Stimulated activated CD8-positive, alpha-beta memory T cell treated with anti-CD3 and anti-CD28 coated beads, Interleukin-4, amount 100 ng/mL, for 1 hour (primary cell): ENCODE measurements at places on chromosomes 1 and 21.

DNA sequence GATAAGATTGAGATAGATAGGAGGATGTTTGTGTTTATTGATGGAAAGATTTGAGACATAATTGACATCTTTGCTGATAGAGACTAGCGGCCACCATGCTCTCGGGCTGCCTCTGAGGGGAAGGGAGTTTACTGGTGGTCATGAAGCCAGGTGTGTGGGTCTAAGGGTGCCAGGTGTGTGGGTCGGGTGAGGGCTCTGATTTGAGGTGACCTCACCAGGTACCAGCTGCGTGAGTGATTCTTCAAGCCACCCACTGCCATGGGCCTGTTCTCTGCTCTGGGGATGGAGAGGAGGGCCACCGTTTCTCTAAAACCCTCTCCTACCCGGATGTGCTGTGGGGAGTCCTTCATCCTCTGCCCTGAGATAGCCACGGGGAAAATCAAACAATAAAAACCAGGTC is 3.2 kb downstream of the UBASH3A start:
- no peak for DNase-seq

- DNase-seq = no peak
Measured at GRCh38 chr1:93811326-93812065, 67.5 kb downstream of the DNTTIP2 start.

DNA sequence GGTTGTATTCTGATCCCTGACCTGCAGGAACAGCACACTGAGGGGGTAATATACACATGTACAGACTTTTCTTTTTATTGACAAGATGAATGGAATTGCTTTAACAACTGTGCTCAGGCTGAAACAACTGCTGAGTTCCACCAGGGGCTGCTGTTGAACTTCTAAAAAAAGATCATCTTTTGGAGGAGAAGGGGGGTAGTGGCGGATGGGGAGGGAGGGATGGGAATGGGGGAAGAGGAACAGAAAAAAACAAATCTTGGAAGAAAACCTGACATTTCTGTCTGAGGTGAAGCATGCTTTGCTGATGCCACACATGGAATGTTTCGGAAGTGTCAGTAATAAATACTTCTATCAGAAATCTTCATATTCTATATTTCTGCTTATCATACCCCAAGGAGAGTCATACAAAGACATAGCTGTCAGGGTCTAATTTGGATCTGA is 75.0 kb downstream of the RWDD3 start:
- no peak for DNase-seq

DNA sequence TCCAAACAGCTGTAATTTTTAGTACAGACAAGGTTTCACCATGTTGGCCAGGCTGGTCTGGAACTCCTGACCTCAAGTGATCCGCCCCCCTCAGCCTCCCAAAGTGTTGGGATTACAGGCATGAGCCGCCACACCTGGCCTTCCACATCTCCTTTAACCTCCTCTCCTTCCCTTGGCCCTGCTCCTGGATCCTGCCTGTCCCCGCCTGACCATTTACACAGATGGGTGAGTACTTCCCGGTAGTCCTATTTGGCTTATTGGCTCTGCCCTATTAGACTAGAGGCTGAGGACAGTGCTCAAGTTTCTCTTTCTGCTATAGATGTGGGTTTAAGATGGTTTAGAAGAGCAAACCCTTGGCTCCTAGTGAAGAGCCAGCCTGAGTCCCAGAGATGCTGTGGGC is 7.1 kb downstream of the PTPN7 start:
- no peak for DNase-seq

DNA sequence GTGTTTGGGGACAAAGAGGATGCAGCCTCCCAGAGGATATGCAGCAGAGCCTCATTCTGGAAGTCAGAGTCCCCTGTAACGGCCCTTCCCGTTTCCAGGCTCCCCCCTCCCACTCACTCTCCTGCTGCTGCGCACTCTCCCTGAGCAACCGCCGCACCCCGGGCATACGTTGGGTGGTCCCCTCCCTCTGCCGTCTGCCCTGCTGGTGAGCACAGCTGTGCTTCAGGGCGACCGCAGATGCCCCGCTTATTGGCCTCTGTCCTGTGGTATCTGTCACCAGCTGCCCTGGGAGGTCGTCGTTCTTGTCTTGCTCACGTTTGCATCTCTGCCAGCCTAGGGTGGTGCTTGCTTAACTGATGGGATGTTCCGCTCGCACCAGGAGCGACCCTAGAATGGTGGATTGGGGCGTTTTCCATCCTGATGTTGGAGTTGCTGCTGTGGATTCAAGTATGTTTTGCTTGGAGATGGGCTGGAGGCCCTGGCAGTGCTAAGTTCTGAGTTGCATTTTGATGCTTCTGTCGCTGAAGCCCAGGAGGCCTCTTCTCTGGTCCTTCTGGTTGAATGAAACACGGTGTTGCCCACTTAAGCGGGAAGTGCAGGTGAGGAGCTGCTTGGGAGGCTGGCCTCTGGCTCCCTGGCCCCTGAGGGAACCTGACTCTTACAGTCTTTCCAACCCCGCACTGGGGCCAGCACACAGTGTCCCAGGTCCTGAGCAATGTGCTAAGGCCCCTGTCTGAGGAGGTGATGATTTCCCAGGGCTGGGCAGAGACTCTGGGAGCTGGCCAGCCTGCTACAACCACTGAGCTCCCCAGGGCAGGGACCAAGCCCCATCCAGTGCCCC is 3.2 kb downstream of the TMEM201 start:
- DNase-seq = no peak

DNA sequence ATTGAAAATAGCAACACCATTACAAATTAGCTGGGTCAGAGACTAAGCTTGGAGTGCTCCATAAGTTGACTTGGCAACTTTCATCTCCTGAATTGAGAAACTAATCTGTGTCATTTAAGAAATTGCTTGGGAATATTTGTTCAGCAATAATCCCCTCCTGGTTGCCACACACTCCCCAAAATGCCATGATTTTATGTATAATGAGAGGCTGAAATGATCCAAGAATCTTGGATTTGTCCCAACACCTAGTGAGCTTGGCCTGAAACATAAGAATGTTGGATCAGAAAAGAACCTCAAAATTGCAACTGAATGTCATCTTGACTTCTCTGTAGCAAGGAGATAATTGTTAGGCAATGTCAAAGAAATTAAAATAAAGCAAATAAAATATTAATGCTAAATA is 805.9 kb upstream of the ADAMTS5 start:
- DNase-seq = no peak

DNA sequence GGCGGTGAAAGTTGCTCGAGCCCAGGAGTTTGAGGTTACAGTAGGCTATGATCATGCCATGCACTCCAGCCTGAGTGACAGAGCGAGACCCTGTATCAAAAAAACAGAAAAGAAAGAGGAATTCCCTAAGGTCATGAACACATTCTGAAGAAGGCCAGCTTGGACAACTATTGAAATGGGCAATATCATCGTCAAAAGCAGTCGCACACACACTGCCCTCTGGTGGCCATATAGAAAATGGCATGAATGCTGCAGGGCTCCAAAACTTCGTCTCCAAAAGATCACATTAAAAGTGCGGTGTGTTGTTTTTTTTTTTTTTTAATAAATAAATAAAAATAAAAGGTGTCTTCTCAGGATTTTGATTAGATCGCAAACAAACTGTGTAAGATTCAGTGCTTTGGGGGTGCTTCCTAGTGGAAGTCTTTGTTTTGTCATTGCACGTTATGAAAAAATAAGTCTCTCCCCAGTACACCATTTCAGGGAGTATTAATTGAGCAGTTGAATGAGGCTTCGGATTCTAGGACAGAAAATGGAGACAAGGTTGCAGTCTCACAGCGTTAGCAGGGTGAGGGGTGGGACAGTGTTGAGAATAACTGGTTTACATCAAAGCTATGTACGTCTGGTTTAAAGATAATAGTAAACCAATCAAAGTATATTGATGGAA is 87.5 kb upstream of the FMN2 start:
- no peak for DNase-seq

DNA sequence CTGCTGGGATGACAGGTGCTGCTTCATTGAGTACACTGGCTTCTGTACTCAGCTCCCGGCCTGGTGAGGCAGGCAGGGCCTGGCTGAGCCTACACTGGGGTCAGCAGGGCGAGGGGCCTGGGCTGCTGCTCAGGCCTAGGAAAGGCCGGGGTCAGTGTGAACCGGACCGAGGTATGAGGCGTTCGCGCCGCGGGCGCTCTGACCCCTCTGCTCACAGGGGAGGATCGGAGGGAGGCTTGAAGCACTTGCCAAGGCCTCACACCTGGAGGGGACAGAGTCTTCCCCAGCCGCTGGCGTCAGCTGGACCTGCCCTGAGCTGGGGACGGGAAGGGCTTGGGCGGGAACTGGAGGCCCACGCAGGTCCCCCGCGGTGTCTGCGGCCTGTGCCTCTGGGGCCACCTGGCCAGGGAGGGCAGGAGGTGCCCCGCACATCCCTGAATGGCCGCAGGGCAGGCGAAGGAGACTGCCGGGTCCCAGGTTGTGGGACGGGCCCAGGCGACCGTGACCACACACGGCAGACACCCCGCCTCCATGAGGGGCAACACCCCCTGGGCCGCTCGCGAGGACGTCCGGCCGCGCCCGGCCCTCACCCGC is 466 bp downstream of the PEX10 start:
- DNase-seq = no peak

DNA sequence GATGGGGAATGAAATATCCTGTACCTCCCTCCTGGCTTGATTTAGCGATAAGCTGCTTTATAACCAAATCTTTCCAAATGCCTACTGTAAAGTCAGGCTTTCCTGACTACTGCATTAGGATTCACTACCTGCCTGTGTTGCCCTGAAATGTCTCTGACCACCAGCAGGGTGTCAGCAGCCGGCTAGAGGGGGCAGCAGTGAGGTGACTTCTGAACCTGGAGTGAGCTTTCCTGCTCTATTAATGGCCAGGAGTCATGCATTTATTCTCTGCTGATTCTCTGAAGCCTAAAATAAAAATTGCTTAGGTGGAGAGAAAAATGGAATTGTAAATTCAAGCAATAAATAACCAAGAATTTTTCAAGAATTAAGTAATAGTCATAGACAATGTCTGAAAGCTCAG is 2.5 kb downstream of the BACE2 start:
- DNase-seq = no peak

GRCh38 chr1:200905411-200906052 is 10.8 kb downstream of the INAVA start:
- DNase-seq = no peak

- no peak for DNase-seq
Measured at GRCh38 chr1:224497714-224498573, 63.3 kb upstream of the WDR26 start.

- no peak for DNase-seq
Measured at GRCh38 chr1:214418391-214418790, 133.0 kb downstream of the PTPN14 start.

- DNase-seq = no peak
Measured at GRCh38 chr1:209305221-209305954, 278.1 kb upstream of the CAMK1G start.

DNA sequence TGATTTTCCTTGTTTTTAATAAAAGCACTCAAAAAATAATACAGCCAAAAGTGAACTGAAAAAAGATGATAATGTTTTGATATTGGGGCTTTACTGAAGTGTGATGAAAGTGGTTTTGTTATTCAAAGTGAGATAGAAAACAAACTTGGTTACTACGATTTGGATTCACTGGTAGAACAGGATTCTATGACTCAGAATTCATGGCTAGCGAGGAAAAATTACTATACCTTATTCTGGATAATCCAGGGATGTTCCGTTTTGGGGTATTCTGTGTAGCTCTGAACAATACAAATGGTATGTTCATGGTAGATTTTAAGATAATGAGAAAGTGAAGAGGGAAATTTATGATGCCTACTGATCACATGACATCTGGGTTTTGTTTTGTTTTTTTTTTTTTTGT is 117.7 kb downstream of the NRDC start:
- no peak for DNase-seq

GRCh38 chr1:64378826-64379225 is 91.1 kb upstream of the CACHD1 start:
- DNase-seq = no peak

GRCh38 chr1:2204415-2205190 is 10.0 kb upstream of the FAAP20 start:
- no peak for DNase-seq

- no peak for DNase-seq
Measured at GRCh38 chr1:230231774-230232145, 164.7 kb downstream of the GALNT2 start.

- DNase-seq = no peak
Measured at GRCh38 chr1:96253246-96254035, 468.1 kb upstream of the PTBP2 start.

DNA sequence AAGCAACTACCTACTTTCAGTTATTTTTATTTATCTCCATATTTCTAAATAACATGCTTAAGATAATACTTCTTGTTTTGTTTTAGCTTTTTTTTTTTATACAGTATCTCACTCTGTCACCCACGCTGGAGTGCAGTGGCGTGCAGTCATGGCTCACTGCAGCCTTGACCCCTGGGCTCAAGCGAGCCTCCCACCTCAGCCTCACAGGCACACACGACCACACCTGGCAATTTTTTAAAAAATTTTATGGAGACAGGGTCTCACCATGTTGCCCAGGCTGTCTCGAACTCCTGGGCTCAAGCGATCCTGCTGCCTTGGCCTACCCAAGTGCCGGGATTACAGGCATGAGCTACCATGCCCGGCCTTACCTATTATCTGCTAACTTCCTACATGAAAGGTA is 20.6 kb downstream of the TUT4 start:
- DNase-seq = no peak
